Upper lobe of left lung (tissue), 6 donors: ENCODE measurements at places on chromosomes 6 and 20. TPM values are rescaled to one million over a fixed set of nuclear protein-coding genes. Genes with fewer than 3 reads are reported as not detected.

GRCh38 chr6:79989641-79990040 lies 14.8 kb upstream of the TTK start:
- DNase-seq, result no peak

The ABHD16B gene
- total RNA-seq, result not detected

GRCh38 chr20:24318569-24319352 lies 150.7 kb upstream of the SYNDIG1 start:
- DNase-seq, result no peak

- DNase-seq, result no peak
These were observed 140.2 kb upstream of the MMS22L start for GRCh38 chr6:97423190-97423589.

- DNase-seq, result no peak
These were observed 11.1 kb upstream of the ITPR3 start for GRCh38 chr6:33610067-33610466.

DNA sequence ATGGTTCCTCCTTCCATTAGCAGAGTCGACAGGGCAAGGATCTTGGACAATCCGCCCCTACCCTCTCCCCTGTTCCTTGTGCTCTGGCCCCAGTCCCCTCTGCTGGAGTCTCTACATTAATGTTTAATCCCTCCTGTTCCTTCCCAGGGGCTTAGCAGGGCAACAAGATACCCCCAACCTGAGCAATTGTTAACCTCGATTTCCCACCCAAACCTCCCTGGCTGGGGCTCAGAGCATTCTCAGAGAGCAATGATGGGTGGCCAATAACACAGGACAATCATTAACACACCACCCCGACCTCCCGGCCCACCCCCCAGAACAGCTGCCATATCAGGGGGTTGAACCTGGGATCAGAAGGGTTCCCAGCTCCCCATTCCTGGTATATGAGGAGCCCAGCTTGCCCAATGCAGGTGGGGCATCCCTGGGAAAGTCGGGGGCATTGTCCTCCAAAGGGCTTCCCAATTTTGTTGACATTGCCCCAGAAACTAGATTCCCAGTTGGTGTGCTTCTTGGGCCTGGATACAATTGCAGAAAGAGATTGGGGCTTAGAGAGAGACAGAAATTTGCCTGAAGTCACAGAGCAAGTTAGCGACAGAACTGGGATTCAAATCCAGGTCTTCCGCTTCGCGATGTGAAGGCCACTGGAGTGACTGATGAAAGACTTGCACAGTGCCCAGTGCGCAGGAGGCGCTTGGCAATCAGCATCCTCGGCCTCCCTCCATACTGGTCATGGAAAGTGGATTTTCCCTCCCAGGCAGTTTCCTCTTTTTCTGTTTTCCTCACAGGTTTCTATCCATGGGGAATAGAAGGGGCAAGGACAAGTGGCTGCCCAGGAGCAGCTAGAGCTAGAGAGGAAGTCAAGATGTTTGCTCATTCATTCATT lies 59.6 kb upstream of the TTPAL start:
- no peak for DNase-seq

- no peak for DNase-seq
These were observed 309.4 kb downstream of the UTRN start for GRCh38 chr6:144594585-144594984.

GRCh38 chr20:49660912-49661311 lies 52.8 kb downstream of the B4GALT5 start:
- no peak for DNase-seq

The MOXD1 gene
- total RNA-seq, result 11.5 TPM

GRCh38 chr20:33672426-33673113 lies 1.7 kb downstream of the NECAB3 start:
- peak; percentile 50 for DNase-seq
